Suprapubic skin (tissue), 4 donors: ENCODE measurements at places on chromosomes 11 and 22.
A peak's percentile ranks its signal among the peaks of the same experiment; 100 is the strongest.

DNA sequence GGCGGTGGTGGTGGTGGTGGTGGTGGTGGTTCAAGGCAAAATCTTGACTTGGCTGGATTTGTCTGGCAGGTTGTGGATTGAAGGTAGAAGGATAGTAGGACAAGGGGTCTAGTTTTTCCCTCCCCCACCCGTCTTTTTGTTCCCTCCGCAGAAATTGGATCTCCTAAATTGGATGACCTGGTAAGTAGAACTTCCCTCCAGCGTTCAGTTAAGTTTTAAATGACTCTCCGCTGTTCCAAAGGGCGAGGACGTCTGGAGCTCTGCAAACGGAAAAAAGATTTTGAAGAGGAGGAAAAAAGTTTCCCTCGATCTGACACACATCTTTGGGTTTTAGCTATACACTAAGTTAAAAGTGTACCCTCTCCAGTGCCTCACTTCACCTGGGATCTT is 422 bp upstream of the LGR4 start:
- no peak for DNase-seq

GRCh38 chr11:115182282-115182955 is 321.8 kb downstream of the CADM1 start:
- DNase-seq, result no peak

- DNase-seq, result no peak
These were observed 875.3 kb downstream of the NTM start for GRCh38 chr11:132245403-132246385.

DNA sequence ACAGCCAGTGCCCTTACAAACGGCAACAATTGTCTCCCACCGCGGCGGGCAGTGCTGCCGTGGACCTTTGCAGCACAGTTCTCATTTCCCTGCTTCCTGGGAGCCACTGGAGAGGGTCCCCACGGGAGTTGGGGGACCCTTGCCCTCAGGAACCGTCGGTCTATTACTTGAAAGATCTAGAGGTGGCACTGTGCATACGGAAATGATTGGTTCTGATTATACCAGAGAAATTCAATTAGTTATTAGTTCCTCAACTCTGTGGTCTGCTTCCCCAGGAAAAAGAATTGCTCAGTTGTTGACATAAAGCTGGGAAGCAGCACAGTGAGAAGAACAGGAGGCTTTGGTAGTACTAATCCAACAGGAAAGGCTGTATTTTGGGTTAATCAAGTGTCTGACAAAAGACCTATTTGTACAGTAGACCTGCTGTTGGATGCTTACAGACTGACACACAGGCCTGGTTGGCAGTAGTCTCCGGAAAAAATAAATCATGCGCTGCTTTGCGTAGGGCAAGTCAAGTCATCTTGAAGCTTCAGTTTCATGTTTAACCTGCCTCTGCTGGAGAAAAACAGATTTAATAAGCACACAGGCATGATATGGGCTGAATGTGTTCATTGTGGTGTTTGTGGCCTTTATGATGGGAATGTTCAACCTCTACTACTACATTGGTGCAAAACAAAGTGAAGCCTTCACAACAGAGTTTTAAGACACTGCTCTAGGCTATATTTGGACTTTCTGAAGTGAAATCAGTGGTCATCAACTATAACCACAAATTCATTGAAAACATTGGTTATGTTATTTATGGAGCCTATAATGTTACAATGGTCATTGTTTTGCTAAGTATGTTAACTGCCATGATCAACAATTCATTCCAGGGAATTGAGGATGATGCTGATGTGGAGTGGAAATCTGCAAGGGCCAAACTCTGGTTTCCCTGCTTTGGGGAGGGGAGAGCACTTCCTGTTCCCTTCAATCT is 54.6 kb upstream of the SC5D start:
- no peak for DNase-seq

DNA sequence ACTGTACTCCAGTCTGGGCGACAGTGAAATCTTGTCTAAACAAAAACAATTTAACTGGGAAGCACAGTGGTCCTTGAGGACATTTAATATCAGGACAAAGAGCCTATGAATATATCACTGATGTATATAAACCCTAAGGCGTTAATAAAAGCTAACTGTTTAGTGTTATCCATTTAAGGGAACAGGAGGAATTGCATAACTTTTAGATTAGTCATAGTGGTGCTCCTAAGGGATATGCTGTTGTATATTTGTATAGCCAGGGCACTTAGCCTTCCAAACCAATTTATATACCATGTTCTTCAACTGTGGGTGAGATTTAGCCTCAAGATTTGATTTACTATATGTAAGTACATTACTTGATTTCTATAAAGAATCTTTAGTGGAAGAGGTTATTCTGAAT is 3.0 kb upstream of the CHEK1 start:
- no peak for DNase-seq

DNA sequence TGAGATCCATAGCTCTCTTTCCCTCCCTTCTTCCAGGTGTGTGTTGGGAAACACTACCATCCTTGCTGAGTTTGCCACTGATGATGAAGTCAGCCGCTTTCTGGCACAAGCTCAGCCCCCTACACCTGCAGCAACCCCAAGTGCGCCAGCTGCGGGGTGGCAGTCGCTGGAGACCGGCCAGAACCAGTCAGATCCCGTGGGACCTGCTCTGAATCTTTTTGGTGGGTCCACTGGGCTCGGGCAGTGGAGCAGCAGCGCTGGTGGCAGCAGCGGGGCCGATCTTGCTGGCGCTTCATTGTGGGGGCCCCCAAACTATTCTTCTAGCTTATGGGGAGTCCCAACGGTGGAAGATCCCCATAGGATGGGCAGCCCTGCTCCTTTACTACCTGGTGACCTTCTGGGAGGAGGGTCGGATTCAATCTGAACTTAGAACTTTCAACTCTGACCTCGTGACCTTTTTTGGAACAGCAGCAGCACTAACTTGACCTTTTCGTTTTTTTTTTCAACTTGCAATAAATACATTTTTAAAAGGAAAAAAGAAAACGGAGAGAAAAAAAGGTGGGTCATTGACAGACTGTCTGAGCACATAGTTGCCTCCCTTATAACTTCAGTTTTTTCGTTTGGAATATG is 23.4 kb upstream of the ADSL start:
- DNase-seq, result no peak

- no peak for DNase-seq
These were observed at the start of gene RHOD for GRCh38 chr11:67056267-67057204. Gene RHOD, plus strand, starts transcription at chr11:67056847. Its CDS starts 56 bp downstream, at chr11:67056903.

DNA sequence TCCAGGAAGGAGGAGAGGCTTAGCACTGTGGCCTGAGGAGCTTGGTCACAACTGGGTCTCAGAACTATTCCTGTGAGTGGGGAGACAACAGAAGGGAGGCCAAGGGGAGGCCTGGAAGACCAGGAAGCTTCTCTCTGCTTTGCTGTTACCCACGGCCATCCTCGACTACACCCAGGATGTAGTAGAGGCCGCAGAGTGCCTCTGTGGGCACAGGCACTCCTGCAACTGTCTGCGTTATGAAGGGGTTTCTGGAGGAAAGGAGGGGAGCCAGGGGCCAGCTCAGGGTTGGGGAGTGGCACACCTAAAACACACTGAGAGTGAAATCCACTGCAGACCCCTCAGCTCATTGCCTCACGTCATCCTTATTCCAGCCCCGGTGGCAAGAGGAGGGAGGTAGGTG is 3.8 kb upstream of the MFRP start:
- peak; percentile 48 for DNase-seq

DNA sequence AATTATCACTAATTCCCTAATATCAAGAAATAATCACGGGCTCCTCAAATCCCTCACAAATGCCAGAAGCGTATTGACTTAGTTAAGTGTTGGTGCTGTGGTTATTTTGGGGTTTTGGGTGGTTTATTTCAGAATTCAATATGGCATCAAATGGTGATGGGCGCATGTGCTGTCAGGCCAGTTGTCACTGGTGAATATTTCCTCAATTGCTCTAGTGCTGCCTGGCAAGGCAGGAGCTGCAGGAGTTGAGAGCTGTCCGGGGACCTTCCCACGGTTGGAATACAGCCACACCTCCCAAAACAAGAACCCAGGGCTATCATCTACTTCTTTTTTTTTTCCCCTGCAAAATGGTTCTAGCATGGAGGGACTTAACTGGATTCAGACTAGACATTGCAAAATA is 10.3 kb downstream of the IGLL5 start:
- DNase-seq, result peak; percentile 24

DNA sequence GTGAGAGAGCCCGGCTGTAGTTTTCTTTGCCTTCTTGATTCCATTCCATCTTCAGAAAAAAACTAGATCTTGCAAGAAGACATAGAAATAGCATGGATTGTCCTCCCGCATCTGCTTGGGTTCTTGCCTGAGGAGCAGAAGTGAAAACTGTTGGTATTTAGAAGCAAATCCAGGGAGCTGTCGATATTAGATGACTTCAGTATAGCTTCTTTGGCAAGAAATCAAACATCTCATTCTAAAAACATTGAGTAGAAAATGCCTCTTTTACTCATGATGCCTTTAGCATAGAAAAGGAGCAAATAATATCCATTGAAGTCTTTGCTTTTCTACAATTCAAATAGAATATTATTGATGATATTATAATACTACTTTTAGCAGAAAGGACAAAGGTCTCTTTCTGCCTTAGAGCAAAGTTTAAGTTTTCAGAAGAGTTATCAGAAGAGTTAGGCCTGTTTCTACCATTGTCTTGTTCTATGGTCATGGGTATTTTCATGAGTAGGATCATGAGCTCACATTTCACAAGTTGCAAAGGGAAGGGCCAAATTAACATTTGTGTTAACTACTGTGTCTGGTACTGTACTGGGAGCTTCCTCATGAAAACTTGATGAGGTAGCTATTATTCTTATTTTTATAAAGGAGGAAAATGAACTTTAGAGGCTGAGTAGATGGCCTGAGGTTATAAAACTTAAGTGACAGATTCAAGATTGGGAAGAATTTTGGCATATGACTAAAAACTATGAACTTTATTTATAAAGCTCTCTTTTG is 49.7 kb downstream of the EXT2 start:
- DNase-seq, result no peak

DNA sequence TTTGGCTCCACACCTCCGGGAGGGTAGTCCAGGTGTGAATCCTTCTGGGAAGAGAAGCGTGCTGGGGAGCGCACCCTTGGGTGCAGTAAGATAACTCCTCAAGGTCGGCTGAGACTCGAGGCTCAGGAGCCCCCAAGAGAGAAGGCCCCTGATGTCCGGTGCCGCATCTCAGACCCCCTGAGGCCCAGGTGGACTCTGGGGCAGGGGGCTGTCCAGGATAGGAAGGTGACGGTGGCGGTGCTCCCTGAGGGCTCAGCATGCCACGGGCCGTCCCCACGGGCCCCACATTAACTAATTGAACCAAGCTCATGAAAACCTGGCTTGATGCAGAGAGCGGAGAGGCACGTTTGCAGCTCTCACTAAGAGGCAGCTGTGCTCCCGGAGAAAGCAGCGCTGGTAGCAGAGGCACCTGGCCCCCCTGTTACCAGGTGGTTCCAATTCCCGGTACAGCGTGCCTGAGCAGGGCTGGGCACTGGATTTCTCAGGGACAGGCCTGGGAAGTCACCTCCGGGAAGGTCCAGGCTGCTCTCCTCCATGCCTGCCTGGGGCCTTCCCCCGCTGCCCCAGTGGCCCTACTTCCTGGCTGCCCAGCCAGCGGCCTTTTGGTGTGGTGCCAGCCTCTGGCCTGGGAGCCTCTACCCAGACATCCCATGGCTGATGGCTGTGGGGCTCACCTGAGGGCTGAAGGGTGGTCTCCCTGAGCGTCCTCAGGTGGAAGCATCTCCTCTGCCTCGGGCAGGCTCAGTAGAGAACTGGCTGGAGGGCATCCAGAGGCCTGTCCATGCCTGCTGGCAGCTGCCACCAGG is 1.1 kb downstream of the KCNQ1 start:
- no peak for DNase-seq

- DNase-seq, result no peak
These were observed 4.5 kb downstream of the LMNTD2 start for GRCh38 chr11:555780-556661.

DNA sequence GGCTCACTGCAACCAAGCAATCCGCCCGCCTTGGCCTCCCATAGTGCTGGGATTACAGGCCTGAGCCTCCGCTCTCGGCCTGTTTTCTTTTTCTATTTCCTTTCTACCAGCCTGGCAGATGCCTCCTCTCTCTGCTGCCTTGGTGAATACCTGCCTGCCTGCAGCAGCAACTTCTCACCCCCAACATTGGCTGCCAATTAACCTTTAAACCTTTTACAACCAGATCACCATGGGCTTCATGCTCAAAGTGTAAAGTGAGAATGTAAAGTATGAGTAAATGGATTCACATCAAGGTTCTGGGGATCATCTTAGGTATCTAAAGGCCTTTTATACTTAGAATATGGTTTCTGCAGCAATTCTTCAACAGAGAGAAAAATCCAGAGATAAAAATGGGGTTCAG is 13.0 kb upstream of the FCHSD2 start:
- no peak for DNase-seq
